NCI-H526 treated with DMSO at 0.1 percent for 48 hours (cell line): ENCODE measurements at places on chromosomes 5 and 9.

- DNase-seq, result no peak
Measured at GRCh38 chr5:94423411-94423810, 195.0 kb downstream of the KIAA0825 start.

- DNase-seq, result no peak
Measured at GRCh38 chr9:19461135-19461534, 52.3 kb downstream of the ACER2 start.

DNA sequence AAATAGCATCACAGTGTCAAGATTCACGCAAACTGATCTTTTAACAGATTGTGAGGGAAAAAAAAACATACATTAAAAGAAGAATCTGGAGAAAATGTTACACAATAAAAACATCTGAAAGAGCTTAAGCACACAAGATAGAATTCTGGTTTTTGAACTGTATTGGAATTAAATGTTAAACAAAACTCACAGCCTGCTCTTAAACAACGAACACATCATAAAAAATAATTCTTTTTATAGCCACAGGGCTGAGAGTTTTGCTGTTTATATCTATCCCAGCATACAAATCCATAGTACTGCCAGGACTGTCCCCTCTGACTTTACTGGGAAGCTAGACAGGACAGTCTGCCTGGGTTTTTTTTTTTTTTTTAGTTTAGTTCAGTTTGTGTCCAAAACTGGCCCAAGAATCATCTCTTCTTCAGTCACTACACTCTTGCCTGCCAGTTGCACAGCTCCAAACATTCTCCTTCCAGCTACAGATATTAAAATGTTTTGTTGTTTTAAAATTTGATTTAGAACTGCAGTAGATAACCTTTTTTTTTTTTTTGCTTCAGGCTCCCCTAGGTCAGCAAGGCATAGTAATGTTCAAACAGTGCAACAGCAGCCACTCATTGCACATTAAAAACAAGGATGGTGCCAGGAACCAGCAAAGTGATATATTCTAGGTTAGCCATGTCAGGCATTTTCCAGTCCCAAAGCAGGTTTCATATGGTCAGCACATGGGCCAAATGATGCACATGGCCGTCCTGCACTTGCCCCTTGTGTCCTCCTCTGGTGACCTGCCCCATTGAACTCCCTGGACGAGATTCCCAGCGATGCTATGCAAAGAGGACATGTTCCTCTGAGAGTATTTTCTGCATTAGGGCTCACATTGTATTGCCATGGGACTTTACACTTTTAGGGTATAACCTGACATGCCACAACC lies 173.6 kb downstream of the ARL15 start:
- DNase-seq, result no peak

- no peak for DNase-seq
Measured at GRCh38 chr9:76137931-76138330, 247.5 kb downstream of the PCSK5 start.

GRCh38 chr9:618478-618877 lies 223.0 kb upstream of the DMRT1 start:
- DNase-seq, result no peak

DNA sequence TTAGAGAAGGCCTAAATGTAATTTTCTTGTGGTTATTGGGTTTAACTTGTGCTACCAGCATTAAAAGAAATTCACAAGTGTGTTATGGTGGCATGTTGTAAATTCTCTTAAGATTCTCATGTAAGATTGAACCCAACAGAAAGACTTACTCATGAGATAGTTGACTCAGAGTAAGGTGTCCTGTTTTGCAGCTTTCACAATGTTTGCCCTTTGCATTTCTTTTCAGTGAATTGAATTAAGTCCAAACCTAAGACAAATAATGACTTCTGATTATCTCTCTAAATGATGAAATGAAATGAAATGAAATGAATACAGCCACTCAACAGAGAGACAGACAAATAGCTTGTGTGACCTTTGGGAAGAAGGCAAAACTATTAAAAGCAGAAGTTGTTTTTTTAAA lies 1696.9 kb upstream of the WWC1 start:
- DNase-seq, result no peak

DNA sequence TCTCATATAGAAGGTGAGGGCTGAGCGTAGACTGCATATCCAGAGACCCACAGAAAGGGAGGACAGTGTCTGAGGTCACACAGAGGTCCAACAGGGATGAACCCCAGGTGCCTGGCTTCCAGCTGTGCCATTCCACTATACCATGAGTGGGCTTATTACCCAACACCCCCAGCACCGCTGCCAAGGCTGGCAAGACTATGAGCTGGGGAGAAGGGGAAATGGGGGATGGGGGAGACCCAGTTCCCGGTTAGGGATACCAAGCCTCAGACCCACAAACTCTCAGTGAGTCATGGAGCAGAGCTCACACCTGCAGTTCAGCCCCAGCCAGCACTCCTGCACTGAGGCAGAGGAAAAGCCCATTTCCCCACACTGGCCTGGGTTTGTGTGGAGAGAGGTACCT lies 106.4 kb downstream of the PSD2 start:
- DNase-seq, result no peak

GRCh38 chr9:37986771-37987258 lies 82.2 kb downstream of the SHB start:
- no peak for DNase-seq

DNA sequence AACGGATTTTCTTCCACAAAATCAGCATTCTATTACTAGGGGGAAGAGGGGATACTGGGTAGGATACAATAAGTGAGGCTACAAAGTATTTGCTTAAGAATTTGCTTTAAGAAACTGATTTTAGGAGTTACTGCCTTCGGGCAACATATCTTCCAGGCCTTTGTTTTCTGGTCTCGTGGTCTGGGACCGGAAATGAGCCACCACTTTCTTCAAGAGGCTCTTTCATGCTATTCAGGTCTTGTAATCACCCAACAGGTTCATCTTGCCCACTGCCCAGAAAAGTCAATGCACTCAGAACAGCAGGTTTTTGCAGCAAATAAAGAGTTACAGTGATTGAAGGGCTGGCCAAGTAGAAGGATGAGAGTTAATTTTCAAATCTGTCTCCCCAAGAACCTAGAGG lies 6.6 kb upstream of the AOPEP start:
- no peak for DNase-seq

- DNase-seq, result no peak
Measured at GRCh38 chr9:123335193-123335985, 20.6 kb upstream of the CRB2 start.

- no peak for DNase-seq
Measured at GRCh38 chr5:59769832-59770231, 123.7 kb downstream of the PDE4D start.
